Central memory CD4-positive, alpha-beta T cell (primary cell): ENCODE measurements at places on chromosomes 2 and 18.

DNA sequence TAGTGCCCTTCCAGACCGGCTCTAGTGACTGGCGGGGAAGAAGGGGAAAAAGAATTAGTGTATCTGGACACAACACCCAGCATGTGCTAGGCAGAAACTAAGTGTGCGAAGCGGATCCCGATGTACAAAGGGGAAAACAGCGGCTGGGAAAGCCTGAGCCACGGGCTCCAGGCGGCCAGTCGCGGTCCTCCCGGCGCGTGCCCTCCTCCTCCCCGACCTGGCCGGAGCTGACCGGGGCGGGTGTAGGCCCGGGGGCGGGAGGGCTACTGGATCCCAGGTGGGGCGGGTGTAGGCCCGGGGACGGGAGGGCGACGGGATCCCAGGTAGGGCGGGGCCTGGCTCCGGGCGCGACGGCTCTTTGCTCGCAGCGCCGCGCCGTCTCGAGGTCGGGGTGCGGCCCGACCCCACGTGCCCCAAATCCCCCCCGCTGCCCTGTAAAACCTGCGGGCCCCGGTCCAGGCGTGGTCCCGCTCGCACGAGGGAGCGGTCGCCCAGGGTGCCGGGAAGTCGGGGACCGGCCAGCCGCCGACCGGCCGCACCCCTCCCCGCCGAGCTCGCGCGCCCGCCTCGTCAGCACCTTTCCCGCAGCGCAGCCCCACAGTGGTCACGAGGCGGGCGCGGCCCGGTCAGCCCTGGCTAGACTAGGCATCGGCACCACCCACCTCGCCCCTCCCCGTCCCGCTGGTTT lies 48.8 kb downstream of the C2orf42 start:
- no peak for DNase-seq

DNA sequence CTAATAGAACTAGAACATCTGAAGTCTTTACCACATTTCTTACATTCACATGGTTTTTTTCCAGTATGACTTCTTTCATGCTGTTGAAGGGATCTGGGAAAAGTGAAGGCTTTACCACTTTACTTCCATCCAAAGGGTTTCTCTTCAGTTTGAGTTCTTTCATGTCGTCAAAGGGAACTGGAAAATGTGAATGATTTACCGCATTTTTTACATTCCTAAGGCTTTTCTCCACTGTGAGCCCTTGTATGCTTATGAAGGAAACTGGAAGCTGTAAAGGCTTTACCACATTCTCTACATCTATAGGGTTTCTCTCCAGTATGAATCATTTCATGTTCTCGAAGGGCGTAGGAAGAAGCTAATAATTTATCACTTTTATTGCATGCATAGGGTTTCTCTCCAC lies 46.7 kb downstream of the NBEAL1 start:
- no peak for DNase-seq

DNA sequence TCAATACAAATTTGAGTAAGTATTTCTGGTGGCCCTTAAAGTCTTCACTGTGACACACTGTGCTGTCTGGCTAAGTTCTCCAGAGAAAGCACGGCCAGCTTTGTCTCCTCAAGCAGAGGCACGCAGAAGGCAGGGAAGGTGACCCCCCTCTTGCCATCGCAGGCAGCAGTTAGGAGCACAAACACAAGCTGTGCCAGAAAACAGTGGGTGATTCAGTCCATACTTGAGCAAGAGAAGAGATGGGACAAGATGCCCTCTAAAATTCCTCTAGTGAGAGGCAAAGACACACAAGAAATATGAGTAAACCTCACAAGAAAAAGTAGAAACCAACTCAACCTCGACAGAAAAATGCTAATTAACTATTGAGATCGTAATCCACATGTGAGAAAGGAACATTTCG lies 9.8 kb downstream of the MCEE start:
- no peak for DNase-seq

DNA sequence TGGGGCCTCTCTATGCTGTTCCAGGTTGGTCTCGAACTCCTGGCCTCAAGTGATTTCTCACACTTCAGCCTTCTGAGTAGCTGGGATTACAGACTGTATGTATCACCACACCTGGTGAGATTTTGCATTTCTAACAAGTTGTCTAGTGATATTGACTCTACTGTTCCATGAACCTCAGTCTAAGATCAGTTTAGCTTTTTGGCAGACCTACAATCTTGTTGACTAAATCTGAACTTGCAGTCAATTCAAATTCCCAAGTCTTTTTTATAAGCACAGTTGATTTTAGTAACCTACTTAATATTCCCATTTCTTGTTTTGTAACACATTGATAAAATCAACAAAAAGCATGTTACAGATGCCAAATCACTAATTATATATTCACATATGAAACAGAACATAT lies 266.1 kb upstream of the CYP26B1 start:
- no peak for DNase-seq

GRCh38 chr2:240431661-240432424 lies 3.6 kb upstream of the GPC1 start:
- no peak for DNase-seq

- DNase-seq = no peak
Measured at GRCh38 chr2:120631724-120632123, 103.9 kb upstream of the GLI2 start.

- DNase-seq = no peak
Measured at GRCh38 chr2:174951745-174952144, 53.4 kb downstream of the CHN1 start.

DNA sequence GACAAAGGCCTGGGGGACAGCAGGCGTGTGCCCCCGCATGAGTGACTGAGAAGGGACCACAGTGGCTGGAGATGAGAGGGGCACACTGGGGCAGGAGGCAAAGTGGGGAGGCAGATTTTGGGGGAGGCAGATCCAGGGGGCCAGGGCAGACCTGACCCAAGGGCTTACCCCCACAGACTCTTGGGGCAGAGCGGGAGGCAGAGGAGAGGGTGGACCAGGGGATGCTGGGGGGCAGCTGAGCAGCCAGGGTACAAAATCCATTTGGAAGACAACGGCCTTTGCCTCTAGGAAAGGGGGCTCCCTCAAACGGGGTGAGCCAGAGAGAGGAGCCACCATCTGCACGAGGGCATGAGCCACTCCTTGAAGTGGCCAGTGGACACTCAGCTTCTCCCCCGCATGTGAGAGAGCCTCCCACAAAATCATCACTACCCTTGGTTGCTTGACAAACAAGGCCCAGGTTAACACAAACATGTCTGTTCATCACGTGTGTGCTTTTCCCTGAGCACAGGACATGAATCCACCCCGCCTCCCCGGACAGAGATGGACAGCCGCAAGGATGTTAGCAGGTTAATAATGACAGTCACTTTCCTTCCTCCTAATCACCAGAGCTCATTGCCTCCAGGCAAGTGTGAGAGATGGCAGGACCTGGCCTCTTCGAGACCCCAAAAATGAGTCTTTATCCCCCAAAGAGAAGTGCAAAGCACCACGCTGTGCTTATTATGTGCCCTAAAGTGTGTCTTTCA lies 72.0 kb upstream of the RAB6C start:
- no peak for DNase-seq

DNA sequence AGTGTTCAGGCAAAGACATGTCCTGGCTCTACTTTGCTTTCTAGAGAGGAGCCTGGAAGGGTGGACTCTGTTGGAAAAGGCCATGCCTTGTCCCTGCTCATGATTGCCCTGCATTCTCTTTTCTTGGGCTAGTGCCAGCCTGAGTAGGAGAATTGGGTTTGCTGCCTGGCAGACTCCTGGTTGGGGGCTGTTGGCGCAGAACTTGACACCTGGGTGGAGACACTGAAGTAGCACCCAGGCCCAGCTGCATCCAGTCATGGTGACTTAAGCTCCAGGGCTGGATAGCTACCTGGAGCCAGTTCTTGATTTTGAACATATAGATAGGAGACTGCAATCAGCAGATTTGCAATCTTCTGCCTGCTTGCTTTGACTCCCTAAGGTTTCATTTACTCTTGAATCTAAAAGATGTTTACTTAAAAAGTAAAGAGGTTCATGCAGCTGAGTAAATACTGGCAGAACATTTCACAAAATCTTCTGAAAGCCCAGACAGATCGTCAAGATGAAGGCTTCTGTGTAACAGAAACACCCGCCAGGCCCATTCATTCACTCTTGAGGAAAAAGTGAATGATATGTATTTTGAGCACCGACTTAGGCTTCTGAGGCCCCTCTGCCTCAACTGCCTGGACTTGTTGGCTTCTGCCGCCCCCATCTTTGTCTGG lies 38.0 kb upstream of the YWHAQ start:
- no peak for DNase-seq

- DNase-seq = no peak
Measured at GRCh38 chr2:101961338-101962191, 30.2 kb upstream of the IL1R2 start.

GRCh38 chr2:169768262-169768995 lies 30.2 kb upstream of the SSB start:
- peak; percentile 23 for DNase-seq

GRCh38 chr2:219698748-219699439 lies 71.5 kb downstream of the SLC4A3 start:
- DNase-seq = no peak

- no peak for DNase-seq
Measured at GRCh38 chr18:24103320-24104021, 35.4 kb upstream of the CABYR start.

DNA sequence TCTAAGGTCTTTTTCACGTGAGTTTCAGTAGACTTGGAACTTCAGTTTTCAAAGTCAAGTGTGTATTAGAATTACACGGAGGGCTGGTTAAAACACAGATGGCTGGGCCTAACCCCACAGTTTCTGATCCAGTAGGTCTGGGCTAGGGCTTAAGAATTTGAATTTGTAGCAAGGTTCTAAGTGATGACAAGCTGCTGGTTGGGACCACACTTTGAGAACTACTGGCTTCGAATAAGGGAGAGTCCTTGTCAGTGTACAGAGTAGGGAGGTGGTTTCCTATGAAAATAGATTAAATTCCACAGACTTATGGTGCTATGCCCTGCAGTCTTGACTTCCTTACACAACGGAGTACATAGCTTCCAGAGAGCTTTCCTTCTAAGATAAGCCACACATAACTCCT lies 4.5 kb downstream of the RHOB start:
- no peak for DNase-seq

GRCh38 chr2:232001073-232001472 lies 39.6 kb downstream of the DIS3L2 start:
- DNase-seq = no peak

- DNase-seq = no peak
Measured at GRCh38 chr2:145116056-145116455, 596.1 kb upstream of the ZEB2 start.

GRCh38 chr2:12890481-12890991 lies 173.8 kb downstream of the TRIB2 start:
- DNase-seq = no peak

GRCh38 chr2:190615555-190616200 lies 33.2 kb upstream of the NAB1 start:
- DNase-seq = no peak

DNA sequence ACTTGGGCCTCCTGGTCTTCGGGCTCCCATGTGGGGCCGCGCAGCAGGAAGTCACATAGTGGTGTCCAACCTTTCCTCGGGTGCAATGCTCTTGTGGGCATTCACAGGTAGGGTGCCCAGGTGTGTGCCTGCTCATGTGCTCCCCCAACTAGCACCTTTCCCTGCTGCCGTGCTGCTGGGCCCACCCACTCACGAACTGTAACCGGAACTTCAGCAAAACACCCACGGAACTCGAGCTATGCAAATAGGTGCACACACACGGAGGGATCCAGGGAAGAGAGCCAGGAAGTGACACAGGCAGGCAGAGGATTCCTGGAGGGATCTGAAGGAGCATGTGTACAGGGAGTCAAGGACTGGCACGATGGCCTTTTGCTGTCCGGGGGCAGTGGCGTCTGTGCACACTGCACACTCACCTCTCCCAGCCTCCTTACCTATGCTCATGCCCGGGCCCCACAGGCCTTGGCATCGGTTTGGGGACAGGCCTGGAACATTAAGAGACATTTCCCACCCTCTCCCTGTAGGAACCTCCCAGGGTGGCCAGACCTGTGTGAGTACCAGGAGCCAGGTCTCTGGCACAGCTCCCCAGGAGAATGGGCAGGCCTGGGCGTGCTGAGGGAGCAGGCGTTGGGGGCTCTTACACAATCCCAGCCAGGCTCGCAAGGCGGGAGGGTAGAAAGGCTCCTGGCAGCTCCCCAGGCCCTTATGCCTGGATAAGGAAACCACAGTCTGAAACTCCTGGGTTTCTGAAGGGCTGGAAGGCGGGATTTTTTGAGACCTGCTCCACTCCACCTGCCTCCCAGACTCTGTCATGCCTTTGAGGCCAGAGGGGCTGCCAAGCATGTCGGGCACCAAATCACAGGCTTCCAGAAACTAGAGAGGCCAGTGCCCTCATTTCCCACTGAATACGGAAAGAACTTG lies 6.6 kb upstream of the PTMA start:
- DNase-seq = no peak

GRCh38 chr2:70431716-70432347 lies 121.8 kb downstream of the TGFA start:
- DNase-seq = no peak

DNA sequence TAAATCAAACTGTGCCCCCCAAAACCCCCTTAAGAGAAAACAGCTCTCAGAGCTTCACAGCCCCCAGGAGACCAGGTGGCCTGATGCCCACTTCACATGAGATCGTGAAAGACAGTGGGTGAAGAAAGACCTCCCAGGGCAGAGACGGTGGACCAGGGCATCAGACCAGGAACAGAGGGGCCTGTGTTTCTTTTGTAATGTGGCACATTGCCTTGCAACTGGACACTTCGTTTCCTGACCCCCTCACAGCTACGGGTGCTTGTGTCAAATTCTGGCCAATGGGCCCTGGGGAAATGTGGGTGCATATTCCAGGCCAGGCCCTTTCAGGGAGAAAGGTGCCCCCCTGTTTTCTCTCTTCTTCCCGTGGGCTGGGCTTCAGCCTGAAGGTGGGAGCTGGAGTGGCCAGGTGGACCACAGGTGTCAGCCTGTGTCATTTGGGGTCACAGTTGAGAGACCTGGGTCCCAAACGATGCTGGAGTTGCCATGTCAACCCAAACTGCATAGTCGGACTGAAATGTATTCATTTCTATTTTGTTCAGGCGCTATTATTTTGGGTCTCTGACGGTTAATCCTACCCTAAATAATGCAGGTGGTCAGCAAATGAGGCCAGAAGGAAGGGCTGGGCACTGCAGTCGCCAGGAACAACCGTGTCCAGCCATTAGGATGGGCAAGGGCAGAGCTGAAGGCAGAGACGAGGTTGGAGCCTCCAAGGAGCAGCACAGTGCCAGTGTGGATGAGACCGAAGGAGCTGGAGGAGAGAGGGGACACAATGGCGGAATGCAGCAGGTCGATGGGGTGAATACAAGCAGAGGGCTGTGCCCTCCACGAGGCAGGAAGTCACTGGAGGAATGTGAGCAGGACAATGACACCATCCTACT lies 338.2 kb downstream of the EIPR1 start:
- no peak for DNase-seq

GRCh38 chr18:13565228-13565627 lies 161.1 kb downstream of the FAM210A start:
- DNase-seq = no peak

GRCh38 chr18:54119524-54120019 lies 104.9 kb downstream of the MBD2 start:
- DNase-seq = peak; percentile 27

DNA sequence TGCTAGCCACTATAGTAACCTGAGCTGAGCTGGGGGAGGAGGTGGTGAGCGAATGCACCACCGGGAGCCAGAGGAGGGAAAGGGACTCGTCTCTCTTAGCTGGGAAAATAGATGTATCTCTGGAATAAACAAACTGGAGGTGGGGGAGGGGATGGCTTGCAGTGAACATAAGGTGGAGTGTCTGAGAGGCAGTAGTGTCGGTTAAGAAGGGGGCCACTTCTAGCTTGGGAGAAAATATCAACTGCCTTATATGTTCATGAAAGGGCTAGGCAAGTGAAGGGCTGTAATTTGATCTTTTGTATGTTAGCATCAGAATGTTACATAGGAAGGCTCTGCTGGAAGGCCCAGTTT lies 2.2 kb downstream of the SETBP1 start:
- DNase-seq = no peak

- DNase-seq = no peak
Measured at GRCh38 chr2:9165625-9166024, 41.0 kb upstream of the ASAP2 start.
